ENCODE measurements at places on chromosomes 1 and 21.

- DNase-seq, result no peak
These were observed 82.3 kb downstream of the TM2D1 start for GRCh38 chr1:61642475-61643232.

DNA sequence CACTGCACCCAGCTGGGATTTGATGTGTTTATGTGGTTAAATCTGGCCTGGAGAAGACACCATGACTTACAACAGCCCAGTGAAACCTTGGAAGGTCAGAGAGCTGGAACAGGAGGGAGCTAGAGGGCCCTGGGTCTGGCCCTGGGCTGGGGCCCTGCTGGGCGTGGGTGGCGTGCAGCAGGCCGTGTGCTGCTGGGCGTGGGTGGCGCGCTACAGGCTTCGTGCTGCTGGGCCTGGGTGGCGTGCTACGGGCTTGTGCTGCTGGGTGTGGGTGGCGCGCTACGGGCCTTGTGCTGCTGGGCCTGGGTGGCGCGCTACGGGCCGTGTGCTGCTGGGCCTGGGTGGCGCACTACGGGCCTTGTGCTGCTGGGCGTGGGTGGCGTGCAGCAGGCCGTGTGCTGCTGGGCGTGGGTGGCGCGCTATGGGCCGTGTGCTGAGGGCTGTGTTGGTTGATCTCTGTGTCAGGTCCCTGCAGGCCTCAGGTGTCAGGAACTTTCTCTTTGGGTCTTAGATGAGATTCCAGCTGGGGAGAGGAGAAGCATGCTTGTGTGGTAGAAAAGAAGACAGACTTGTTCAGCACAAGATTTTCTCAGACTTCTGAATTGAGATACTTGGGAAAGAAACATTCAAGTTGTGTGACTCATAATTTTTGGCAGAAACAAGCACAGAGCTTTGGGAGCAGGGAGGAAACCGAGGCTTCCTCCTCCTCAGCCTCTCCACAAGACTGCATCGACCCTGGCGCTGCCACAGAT, 66.0 kb downstream of the COL18A1 start:
- peak; percentile 41 for DNase-seq

- DNase-seq, result no peak
These were observed 7.9 kb downstream of the S100B start for GRCh38 chr21:46597031-46597430.

- no peak for DNase-seq
These were observed 168.4 kb upstream of the C21orf91 start for GRCh38 chr21:17987382-17988101.

GRCh38 chr1:19612530-19612929, 31.6 kb upstream of the NBL1 start:
- no peak for DNase-seq
